ENCODE measurements at places on chromosomes 3 and 15. TPM values are rescaled to one million over a fixed set of nuclear protein-coding genes. Genes with fewer than 3 reads are reported as not detected.
A peak's percentile ranks its signal among the peaks of the same experiment; 100 is the strongest.

- no peak for DNase-seq
These were observed 141.7 kb downstream of the RPLP1 start for GRCh38 chr15:69593981-69594966.

DNA sequence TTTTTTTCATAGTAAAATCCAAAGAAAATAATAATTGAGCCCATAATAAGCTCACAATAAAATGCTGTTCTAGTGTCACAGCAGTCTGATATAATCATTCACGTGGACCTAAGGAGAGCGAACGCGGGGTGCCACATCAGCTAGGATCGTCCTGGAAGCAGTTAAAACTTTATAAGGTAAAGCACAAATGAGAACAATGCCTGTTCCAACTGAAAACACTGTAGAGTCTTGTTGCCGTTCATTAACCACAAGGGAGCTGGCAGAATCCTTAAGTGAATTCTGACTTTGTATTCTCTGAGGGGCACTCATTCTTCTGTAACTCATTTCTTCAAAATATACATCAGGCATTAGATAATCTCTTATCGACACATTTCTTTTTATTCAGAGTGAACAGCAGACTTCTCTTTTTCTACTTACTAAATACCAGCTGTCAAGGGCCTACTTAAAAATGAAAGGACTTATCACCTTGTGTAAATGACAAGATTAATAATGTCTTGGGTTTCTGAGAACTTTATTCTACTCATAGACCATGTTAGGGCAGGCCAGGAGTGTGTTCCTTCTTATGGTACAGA, 524.6 kb downstream of the MECOM start:
- no peak for DNase-seq

DNA sequence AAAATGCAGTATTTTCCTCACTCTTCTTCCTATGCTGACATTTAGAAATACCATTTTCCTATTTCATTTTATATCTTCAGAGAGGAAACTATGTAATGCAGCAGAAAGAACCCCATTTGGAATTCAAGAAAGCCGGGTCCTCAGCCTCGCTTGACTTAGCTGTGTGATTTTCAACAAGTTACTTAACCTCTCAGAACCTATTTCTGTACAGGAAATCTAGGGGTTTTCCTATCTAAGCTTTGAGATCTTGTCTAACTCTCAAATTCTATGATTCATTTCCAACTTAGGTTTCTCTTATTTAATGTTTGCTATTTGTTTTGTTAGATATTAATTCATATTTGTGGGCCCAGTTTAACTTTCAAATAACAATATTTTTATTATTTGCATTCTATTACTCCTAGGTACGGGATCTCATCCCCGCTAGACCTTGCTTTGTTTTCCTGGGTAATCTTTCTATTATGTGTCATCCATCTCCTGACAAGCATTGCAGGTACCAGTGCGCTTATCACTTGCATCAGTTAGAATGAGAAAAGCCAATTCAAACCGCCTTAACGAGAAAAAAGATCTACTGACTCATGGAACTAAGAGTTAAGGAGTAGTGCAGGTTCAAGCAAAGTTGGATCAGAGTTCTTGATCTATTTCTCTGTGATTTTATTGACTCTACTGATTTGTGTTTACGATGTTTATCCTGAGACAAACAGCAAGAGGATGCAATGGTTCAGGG, 70.6 kb upstream of the BHLHE40 start:
- DNase-seq: no peak

DNA sequence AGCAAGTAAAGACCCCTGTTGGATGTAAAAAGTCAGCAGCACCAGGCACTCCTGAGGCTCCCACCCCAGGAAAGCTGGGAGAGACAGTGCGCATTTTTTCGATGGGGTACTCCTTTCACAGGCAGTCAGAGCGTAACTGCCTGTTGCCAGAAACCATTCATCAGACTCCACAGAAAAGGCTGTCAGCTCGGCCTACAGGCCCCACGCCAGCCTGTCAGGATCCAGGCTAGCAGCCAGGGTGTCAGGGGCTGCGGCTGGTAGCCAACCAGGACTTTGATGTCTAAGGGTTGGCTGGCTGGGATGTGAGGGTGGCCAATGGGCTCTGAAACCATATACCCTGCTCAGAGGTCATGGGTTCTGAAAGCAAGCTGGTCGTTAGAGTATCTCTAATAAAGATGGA, 164.5 kb downstream of the WNT5A start:
- no peak for DNase-seq

DNA sequence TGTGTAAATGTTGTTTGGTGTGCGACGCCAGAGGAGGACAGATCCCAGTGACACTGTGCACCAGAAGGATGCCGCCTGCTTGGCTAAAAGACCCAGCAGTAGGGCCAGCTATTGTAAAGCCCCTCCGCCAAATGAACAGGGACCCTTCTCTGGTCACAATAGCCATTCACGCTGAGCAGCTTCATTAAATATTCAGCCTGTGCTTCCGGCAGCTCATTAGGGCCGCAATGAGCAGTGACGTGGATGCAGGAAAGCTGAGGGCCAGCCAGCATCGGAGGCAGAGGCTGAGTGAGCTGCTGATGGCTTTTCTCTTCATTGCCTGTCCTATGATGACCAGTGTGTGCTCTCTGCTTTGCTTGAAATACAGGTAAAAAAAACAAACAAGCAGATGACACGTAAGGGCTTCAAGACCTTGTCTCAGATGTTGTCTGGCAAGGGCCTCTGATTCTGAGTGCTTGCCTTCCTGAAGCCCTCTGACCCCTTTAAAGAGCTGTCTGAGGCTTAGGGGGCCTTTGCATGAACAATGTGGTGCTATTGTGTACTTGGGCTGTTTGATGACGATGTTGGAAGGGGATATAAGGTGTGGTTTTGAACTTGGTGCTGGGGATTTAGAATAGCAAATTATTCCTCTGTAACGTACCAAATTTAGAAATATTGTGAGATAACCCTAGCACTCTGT, 130.4 kb downstream of the FEZF2 start:
- no peak for DNase-seq

- no peak for DNase-seq
These were observed 43.7 kb downstream of the BDH1 start for GRCh38 chr3:197511853-197512635.

DNA sequence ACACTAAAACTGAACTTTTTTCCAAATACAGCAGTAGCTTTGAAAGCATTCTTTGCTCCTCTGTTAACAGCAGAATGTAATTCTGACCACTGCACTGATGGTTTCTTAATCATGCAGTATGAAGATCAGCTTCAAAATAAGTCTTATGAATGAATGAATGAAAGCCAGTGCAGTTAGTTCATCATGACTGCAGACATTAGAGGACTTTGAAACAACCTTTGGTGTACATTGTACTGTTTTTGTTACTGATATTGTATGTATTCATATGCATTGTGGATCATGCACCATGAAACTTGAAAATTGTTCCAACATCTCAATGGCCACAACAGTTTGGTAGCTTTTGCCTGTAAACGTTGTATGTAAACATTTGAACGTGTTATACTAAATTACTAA, 1.3 kb upstream of the TNIK start:
- no peak for DNase-seq

DNA sequence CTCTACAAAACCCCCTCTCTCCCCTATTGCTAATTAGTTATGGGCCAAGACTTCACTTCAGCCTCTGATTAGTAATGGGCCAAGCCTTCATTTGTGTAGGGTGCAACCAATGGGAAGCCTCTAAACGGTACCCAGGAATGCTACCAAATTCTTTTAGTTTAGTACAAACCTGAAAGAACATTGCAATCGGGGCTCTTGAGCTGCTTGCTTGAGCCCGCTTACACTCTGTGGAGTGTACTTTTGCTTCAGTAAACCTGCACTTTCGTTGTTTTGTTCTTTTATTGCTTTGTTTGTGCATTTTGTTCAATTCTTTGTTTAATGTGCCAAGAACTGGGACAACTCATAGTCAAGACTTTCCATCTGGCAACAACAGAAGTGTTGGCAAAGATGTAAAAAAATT, 26.2 kb downstream of the DNAAF4 start:
- DNase-seq: no peak

GRCh38 chr15:48017747-48018146, 103.0 kb upstream of the SLC24A5 start:
- no peak for DNase-seq

- no peak for DNase-seq
These were observed 146.3 kb downstream of the FMN1 start for GRCh38 chr15:33048255-33048654.

GRCh38 chr3:59171491-59171890, 121.7 kb upstream of the CFAP20DC start:
- no peak for DNase-seq

- no peak for DNase-seq
These were observed 73.1 kb downstream of the TFG start for GRCh38 chr3:100782348-100782747.

- DNase-seq: no peak
These were observed 50.1 kb upstream of the BCL6 start for GRCh38 chr3:187795207-187795960.

GRCh38 chr3:63441262-63441661, 163.2 kb downstream of the SYNPR start:
- DNase-seq: no peak

GRCh38 chr3:194392576-194392975, 6.5 kb downstream of the GP5 start:
- DNase-seq: no peak

GRCh38 chr15:85761635-85762034, 33.1 kb downstream of the KLHL25 start:
- DNase-seq: no peak

DNA sequence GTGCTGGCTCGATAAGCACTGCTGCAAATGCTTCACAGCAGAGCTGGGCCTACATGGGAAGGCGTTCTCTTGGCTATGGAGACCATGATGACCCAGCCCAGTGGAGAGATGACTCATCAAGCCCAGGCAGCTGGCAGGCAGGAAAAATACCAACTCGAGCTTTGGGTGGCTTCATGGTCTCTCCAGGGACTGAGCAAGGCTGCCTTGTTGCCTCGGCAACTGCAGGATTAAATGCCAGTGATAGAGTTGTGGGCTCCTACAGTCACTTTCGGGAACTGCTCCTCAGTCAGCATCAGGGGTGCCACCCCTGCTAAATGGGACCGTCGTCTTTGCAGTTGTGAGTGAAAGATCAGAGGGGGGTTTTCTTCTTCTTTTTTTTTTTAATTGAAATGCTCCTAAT, 54.6 kb upstream of the MYZAP start:
- DNase-seq: peak; percentile 49

- DNase-seq: peak; percentile 41
These were observed 336.0 kb upstream of the KCNH8 start for GRCh38 chr3:18812316-18812715.

GRCh38 chr15:67836477-67836876, 3.4 kb downstream of the RNU6-1 start:
- DNase-seq: peak; percentile 51

DNA sequence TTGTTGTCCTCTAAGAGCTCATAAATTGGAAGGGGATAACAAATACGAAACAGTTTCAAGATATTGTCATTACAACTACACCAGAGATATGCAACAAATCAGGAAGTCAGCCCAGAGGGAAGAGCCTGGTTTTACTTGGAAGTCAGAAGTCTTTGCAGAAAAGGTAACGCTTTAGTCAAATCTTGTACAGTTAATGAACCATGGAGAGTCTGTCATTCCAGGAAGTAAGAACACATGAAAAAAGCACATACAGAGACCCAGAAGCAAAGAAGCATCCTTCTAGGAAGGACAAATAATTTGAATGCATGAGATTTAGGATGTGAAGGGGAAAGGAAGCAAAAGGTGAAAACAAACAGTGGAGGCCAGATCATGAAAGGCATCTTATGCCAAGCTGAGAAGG, 19.6 kb downstream of the DYNC1LI1 start:
- no peak for DNase-seq

DNA sequence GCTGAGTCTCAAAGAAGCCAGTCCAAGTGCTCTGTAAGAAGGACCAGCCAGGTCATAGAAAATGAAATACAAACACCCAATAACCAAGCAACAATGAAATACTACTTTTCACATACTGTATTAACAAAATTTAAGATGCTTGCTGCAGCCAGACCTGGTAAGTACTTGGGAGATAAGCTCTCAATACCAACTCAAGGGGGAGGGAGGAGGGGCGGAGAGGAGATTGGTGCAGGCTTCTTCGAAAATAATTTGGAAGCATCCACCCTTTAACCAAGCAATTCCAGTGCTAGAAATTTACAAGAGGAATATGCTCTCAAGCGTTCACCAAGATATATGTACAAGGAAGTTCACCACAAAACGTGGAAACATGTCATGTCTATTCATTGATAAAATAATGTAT, 7.6 kb upstream of the LRRC2 start:
- DNase-seq: no peak

DNA sequence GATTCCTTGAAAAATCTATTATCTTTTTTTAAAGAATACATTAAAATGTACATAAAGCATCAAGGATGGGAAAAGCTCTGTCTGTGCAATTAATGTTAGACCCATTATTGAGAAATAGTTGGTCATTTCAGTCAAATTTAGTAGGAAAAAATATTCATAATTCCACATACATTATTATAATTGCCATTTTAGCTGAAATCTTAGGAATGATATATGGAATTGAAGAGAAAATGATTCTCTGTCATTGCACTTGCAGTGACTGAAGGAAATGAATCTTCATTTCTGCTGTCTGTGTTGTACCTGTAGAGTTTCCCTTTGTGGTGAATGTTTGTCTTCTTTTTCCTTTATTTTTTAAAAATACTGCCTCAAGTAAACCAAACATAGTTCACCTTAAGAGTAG, 473.9 kb downstream of the C3orf38 start:
- DNase-seq: no peak

DNA sequence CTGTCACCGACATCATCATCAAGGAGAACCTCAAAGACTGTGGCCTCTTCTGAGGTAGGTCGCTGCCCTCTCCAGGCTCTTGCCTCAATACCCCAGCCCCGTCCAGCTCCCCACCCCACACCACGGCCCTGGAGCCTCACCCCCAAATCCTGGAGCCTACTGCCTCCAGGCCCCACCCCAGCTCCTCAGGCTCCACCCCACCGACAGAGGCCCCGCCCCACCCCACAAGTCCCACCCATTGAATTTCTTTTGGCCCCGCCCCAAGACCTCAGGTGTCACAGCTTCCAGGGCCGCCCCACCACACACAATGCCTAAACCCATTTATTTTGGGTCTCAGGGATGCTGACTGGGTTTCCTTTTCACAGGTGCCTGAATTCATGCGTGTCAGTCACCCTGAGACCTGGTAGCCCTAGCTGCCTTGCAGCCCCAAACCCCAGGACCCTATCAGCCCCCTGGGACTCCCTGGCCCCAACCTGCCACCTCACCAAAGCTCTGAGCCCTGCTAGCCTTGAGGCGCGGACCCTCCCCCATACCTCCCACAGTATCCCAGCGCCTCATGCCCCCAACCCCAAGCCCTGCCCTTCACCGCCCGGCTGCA, 3.6 kb downstream of the GNAT1 start:
- DNase-seq: no peak

TMEM108 gene
- total RNA-seq: not detected

ABHD17C gene
- total RNA-seq: 5.0 TPM

MESP2 gene
- not detected for total RNA-seq

DPPA2 gene
- not detected for total RNA-seq

ITIH4 gene
- total RNA-seq: 0.40 TPM

SLC22A14 gene
- not detected for total RNA-seq

CNTN4 gene
- total RNA-seq: not detected

Measured in lung microvascular endothelial cell (primary cell).